Breast epithelium (tissue), 4 donors: ENCODE measurements at places on chromosomes 7 and 10.
A peak's percentile ranks its signal among the peaks of the same experiment; 100 is the strongest.

DNA sequence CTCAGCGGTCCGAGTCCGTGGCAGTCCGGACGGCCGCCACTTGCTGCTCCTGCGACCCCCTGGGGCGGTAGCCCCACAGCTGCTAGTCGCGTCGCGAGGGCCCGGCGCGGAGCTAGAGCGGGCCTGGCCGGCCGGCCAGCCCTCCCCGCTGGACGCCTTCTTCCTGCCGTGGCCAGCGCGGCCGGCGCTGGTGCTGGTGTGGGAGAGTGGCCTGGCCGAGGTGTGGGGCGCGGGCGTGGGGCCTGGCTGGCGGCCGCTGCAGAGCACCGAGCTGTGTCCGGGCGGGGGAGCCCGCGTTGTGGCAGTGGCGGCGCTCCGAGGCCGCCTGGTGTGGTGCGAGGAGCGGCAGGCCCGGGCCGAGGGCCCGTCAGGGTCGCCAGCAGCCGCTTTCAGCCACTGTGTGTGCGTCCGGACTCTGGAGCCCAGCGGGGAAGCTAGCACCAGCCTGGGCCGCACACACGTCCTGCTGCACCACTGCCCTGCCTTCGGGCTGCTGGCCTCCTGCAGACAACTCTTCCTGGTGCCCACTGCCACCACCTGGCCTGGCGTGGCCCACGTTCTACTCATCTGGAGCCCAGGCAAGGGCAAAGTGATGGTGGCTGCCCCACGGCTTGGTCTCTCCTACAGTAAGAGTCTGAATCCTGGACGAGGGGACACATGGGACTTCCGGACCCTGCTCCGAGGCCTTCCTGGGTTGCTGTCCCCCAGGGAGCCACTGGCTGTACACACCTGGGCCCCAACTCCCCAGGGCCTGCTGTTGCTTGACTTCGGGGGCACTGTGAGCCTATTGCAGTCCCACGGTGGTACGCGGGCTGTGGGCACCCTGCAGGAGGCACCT lies 631 bp downstream of the HPS6 start:
- no peak for DNase-seq
- no peaks in the 10 kb centered on the region for H3K36me3 ChIP-seq
- H3K4me3 ChIP-seq, result peak overlapping the region; percentile 91
- H3K27ac ChIP-seq, result peak overlapping the region; percentile 97
- H3K4me1 ChIP-seq, result no peaks in the 10 kb centered on the region

DNA sequence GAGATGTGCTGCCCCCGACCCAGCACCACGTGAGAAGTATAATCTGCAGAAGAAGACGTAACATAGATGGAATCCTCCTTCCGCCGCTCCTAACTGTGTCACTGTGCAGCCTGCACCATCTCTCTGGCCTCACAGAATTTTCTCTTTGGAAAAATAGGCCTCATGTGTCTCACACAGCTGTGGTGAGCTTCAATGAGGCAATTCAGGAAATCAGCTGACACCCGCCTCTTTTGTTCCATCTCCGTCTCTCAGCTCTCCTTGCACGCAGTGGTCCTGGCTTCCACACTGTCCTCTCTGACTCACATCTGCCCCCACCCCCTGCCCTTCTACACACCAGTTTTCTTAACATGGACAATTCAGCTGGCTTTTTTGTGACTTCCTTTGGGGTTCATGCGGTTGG lies 7.2 kb downstream of the C10orf90 start:
- no peaks in the 10 kb centered on the region for H3K27me3 ChIP-seq
- no peak for DNase-seq
- no peaks in the 10 kb centered on the region for H3K36me3 ChIP-seq
- no peaks in the 10 kb centered on the region for H3K4me1 ChIP-seq
- H3K27ac ChIP-seq, result peak overlapping the region; percentile 68

DNA sequence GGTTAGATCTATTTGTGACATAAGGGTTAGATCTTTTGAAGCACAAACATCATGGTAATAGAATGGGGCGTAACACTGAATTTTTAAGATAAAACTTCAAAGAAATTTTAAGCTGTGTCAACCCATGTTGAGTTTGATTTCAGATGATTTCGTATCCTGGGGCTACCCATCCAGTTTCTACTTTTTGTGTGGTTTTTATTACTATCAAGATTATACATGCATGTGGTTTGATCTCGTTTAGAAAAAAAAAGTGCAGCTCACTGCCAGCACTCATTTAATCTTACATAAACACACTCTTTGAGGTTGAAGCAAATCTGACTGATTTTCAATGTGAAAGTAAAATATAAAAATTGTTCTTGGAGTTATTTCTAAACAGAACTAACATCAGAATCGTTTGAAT lies 140.8 kb upstream of the GRB10 start:
- H3K36me3 ChIP-seq, result no peaks in the 10 kb centered on the region
- no peak overlapping the region for H3K4me3 ChIP-seq
- no peak overlapping the region for H3K27ac ChIP-seq
- DNase-seq, result no peak
- no peaks in the 10 kb centered on the region for H3K4me1 ChIP-seq

DNA sequence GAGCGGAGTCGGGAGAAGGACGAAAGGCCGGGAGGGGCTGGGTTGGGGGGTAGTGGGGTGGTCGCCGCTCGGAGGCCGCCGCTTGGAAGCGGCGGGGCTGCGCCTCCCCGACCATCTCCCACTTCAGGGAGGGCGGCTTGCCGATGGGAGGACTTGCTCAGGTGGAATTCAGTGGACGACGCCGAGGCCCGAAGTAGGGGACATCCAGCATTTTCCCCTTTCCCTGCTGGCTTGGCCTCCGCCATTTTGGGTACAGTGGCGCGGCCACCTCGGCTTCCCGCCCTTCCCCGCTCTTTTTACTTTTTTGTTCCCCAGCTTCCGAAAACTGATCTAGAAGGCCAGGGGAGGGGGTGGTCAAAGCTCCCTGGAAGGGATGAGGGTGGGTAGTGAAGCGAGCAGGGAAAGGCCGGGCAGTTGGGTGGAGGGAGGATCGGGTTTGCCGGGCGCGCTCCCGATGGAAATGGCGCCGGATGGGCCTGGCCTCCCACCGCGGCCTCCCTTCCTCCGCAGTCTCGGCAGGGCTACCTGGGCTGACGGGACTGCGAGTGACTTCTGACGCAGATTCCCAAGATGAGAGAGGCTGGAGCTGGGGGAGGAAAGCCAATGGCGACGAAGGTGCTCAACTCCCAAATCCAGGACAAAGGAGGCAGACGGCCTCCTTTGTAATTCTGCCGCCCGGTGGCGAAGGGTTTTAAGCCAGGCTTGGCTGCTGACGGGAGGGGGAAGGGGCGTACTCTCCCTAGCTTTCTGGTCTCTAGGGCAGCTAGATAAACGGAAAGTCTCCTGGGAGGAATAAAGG lies at the start of gene PBLD:
PBLD (minus strand) TSS at position 670 of the 799 bp plus-strand sequence. CDS start 26,084 bp downstream, outside the sequence.
- no peaks in the 10 kb centered on the region for H3K27me3 ChIP-seq
- DNase-seq, result peak; percentile 76
- H3K4me1 ChIP-seq, result peaks cover 13% of the 10 kb centered on the region
- H3K4me3 ChIP-seq, result peak within 1 kb of the TSS; percentile 99
- peak within 1 kb of the TSS; percentile 99 for H3K27ac ChIP-seq

GRCh38 chr10:69437321-69438259 lies 13.7 kb upstream of the TSPAN15 start:
- no peak for DNase-seq
- no peaks in the 10 kb centered on the region for H3K36me3 ChIP-seq
- H3K4me1 ChIP-seq, result peaks cover 2% of the 10 kb centered on the region
- H3K4me3 ChIP-seq, result no peak overlapping the region

GRCh38 chr10:100146875-100147650 lies 38.8 kb downstream of the ERLIN1 start:
- H3K36me3 ChIP-seq, result peaks cover 4% of the 10 kb centered on the region
- DNase-seq, result no peak
- no peaks in the 10 kb centered on the region for H3K27me3 ChIP-seq
- H3K4me1 ChIP-seq, result no peaks in the 10 kb centered on the region
- H3K27ac ChIP-seq, result no peak overlapping the region
- H3K4me3 ChIP-seq, result no peak overlapping the region

DNA sequence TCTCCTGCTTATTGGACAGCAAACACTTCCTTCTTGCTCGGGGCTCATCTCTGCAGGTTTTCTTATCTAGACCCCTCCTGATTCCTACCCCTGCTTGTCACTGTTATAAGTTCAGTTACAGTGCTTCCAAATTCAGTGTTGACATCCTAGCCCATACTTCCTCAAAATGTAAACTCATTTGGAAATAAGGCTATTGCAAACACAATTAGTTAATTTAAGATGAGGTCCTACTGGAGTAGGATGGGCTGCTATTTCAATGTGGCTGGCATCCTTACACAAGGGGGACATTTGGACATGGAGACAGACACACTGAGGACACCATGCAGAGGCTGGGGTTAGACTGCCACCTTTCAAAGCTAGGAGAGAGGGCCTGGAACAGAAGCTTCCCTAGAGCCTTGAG lies 85.2 kb upstream of the NPVF start:
- no peak overlapping the region for H3K4me3 ChIP-seq
- no peaks in the 10 kb centered on the region for H3K27me3 ChIP-seq
- no peaks in the 10 kb centered on the region for H3K36me3 ChIP-seq
- no peak overlapping the region for H3K27ac ChIP-seq

- no peaks in the 10 kb centered on the region for H3K27me3 ChIP-seq
- no peaks in the 10 kb centered on the region for H3K36me3 ChIP-seq
- H3K4me1 ChIP-seq, result no peaks in the 10 kb centered on the region
- H3K27ac ChIP-seq, result no peak overlapping the region
- DNase-seq, result no peak
These were observed 2.3 kb downstream of the MACROH2A2 start for GRCh38 chr10:70054902-70055301.

GRCh38 chr10:50324680-50325393 lies 73.5 kb upstream of the ASAH2 start:
- H3K4me1 ChIP-seq, result no peaks in the 10 kb centered on the region
- peak overlapping the region; percentile 50 for H3K27ac ChIP-seq
- no peaks in the 10 kb centered on the region for H3K36me3 ChIP-seq
- no peak for DNase-seq
- H3K27me3 ChIP-seq, result no peaks in the 10 kb centered on the region
- H3K4me3 ChIP-seq, result no peak overlapping the region

- no peaks in the 10 kb centered on the region for H3K27me3 ChIP-seq
- no peak overlapping the region for H3K4me3 ChIP-seq
- no peaks in the 10 kb centered on the region for H3K4me1 ChIP-seq
- H3K36me3 ChIP-seq, result no peaks in the 10 kb centered on the region
- no peak overlapping the region for H3K27ac ChIP-seq
- no peak for DNase-seq
These were observed 50.0 kb downstream of the SPAM1 start for GRCh38 chr7:123975084-123975483.

DNA sequence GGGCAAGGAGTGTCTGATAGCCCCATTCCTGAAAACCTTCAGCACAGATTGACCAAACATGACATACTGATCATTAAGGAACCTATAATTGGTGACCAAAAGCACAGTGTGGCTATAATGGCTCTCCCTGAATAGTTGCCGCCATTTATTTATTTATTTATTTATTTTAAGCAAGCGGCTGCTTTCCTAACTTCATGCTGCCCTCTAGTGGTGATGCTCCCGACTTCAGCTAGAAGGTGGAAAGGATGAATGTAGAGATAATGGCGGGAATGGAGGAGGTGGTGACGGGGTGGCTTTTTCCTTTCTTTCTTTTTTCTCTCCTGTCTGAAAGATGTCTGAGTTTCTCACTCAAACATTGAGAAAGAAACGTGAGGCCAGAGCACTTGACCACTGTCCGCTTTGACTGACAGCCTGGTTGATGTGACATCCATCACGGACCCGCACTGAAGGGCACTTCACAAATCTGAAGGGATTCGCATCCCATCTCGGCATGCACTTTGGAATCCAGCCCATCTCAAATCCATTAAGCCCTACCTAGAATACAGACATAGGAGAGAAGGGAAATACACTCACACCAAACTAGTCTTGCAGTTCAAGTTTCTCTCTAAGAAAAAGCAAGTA lies 1090.1 kb downstream of the KCNMA1 start:
- H3K4me1 ChIP-seq, result no peaks in the 10 kb centered on the region
- peak; percentile 71 for DNase-seq
- no peaks in the 10 kb centered on the region for H3K27me3 ChIP-seq
- peak overlapping the region; percentile 6 for H3K4me3 ChIP-seq
- H3K36me3 ChIP-seq, result no peaks in the 10 kb centered on the region
- H3K27ac ChIP-seq, result no peak overlapping the region

GRCh38 chr7:138882249-138882648 lies 84.3 kb upstream of the ATP6V0A4 start:
- H3K27me3 ChIP-seq, result no peaks in the 10 kb centered on the region
- no peak for DNase-seq
- H3K27ac ChIP-seq, result no peak overlapping the region
- H3K4me1 ChIP-seq, result no peaks in the 10 kb centered on the region
- H3K36me3 ChIP-seq, result no peaks in the 10 kb centered on the region
